Amygdala (tissue), 56 donors: ENCODE measurements at places on chromosomes 6 and 20.

- DNase-seq = no peak
These were observed 329.6 kb downstream of the GRIK2 start for GRCh38 chr6:101722991-101723579.

GRCh38 chr6:112017169-112017568, 36.7 kb upstream of the CCN6 start:
- DNase-seq = no peak

DNA sequence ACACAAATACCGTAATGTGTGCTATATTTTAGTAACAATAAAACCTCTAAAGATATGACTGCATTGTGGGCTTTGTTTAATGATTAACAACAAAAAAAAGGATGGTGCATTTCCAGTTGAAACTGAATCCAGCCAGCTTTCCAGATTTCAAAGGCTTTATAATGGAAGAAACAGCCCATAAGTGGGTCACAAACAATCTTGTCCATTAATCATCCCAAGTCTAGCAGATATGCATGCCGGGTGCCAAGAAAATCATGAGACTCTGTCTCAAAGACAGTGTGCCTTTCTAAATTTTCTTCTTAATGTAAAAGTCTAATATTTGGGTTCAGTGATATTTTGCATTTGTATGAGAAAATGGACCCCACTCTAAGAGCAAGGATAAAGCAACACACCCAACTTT, 20.6 kb upstream of the LAMP5 start:
- DNase-seq = no peak

DNA sequence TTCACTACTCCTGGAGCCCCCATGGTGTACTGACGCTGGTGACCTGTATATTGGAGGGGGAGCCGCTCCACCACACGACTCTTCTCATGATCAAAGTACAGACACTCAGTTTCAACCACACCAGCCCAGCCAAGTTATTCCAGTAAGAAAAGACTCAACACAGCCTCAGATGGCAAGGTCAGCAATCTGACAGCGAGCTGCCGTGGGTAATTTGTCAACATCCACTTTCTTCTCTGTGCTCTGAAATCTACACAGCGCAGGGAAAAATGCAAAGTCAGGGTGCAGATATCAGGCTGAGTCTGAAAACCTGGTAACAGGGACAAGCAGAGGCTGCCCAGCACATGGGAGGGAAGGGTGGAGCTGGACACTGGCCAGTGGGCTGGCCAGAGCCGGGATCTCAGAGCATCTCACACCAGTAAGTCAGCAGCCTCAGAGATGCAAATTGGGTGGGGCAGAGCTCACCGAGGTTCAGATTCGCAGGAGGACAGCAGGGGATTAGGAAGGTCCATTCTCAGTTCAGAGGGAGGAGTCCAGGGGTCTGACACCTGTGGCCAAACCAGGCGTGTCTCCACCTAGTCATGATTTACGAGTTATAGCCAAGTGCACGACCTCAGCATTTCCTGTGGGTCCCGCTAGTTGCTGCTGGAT, 44.5 kb upstream of the RPS6KA2 start:
- no peak for DNase-seq

DNA sequence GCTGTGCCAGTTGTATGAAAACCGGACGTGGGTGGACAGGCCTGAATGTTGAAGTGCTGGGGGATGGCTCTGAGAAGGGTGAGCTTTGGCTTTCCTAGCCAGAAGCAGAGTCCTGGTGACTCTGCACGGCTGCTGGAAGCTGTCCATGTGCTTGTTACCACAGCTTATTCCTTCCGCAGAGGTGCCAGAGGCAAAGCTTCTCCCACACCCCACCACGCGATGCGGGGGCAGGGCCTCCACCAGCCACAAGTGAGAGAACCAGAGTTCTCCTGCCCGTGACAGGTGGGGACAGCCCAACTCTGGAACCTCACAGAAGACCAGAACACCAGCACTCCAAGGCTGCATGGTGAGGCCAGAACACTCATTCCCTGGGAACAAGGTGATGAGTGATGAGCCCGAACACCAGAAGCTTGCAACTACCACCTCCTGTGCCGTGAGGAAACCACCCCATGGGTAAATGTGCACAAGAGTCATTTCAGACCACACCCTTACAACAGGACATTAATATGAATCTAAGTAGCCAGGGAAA, 36.7 kb downstream of the JAG1 start:
- no peak for DNase-seq

GRCh38 chr20:24970030-24970553, 21.0 kb downstream of the CST7 start:
- DNase-seq = no peak

DNA sequence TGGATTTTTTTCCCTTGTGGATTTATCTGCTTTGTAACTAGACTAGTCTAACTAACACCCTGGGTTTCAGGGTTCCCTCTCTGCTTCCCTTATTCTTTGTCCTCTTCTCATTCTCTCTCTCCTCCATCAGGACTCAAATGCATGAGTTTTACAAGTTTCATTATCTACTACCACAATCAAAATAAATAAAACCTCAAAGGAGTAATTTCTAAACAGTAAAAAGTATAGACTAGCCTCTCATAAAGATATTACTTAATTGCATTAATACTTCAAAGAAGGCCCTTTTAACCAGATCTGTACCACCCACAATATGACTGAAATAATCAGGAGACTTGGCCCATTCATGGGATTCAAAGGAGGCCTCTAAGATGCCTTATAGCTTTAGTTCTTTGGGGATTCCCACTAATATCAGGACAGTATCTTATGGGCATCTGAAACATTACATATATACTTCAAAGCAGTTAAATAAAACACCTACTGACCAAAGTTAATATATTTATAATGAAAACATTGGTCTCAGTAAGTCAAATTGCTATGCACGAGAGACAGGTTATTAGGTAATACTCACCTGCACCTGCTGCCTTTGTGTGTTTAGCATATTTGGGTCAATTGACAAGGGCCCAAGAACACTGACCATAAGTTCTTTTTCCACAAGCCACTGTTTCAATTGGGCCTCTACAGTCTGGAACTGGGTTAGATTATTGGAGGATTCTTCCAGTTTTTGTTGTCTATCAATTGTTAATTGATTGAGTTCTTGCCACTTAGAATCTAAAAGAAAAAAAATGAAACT, 85.7 kb downstream of the DST start:
- DNase-seq = no peak

DNA sequence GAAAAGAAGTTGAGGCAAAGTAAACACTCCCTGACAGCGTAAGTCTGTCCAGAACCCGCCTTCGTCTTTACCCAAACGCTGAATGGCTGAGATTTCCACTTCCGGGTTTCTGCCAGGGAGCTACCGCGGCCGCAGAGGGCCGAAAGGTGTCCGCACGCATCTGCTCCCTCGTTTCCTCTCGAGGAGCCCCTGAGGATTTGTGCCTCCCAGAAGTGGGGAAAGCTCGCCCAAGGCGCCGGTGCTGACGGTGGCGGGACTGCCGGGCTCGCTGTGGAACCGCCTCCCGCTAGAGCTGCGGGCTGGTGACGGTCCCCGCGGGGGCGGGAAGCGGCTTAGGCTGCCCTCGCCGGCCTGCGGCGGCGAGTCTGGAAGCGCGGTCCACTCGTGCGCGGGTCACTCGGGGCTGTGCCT, 1760.2 kb upstream of the DEFB115 start:
- no peak for DNase-seq

DNA sequence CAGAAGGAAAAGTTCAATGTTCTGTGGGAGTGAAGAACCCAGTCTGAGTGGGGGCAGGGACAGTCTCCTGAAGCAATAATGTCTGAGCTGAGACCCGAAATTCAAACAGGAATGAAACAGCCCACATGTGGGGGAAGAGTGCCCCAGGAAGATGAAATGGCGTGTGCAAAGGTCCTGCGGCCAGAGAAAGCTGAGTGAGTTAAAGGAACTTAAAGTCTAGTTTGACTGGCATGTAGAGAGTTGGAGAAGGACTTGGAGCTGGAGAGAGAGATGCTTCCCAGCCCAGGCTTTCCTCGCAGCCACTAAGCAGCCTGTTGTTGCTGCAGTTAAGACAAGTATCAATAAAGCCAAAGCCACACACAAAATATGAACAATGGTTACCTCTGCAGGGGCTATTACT, 38.0 kb upstream of the MDGA1 start:
- no peak for DNase-seq

- no peak for DNase-seq
These were observed 47.2 kb upstream of the FAM50B start for GRCh38 chr6:3801960-3802359.
